ENCODE measurements at places on chromosomes 2 and 18.

DNA sequence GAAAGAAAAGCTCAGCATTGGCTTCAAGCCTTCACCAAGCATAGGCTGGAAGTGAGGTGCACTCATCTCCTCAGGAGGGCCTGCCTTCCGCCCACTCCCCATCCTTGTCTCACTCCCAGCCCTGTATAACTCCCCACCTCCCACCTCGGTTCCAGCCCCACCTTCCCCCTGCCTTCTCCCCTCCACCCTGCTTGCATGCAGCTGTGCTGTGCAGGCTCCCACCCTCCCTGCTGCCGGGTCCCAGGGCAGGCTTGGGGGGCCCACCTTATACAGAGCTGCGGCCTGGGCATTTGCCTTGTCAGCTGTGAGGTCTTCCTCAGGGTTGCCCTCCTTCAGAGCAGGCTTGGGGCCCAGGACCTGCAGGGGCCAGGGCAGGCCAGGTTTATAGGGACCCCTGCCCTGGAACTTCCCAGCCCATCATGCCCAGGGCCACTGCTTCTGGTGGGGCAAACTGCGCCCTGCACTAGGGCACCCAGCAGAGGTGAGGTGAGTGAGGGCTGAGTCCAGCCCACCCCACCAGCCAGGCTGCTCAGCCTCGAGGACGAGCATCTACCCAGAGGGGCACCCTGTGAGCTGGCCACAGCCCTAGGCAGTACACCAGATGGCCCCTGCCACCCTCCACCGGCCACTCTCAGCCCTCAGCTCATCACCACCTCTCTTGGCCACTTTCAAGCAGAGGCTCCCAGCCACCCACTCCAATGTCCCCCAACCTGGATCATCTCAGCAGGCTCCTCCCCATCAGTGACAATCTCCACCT is 11.6 kb downstream of the CAPG start:
- no peak for DNase-seq

GRCh38 chr2:158932131-158932645 is 36.3 kb upstream of the TANC1 start:
- DNase-seq = no peak

DNA sequence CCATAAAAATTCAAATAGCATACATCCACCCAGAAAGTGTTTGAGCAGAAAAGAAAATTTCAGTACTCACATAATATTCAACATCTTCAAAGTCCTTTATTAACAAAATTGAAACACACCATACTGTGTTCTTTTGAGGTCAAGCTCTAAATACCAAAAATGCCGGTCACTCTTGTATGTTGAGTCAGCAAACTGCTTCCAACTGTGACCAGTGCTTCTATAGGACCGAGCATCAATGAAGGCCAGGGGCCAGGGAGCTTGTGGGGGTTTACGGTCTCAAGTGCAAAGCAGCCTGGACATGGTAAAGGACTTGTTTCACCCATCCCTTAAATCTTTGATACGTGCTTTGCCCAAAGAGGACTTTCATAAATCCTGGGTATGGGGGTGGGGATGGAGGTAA is 112.7 kb upstream of the REV1 start:
- DNase-seq = no peak

- DNase-seq = no peak
These were observed 6.4 kb downstream of the TWIST2 start for GRCh38 chr2:238854246-238854645.

DNA sequence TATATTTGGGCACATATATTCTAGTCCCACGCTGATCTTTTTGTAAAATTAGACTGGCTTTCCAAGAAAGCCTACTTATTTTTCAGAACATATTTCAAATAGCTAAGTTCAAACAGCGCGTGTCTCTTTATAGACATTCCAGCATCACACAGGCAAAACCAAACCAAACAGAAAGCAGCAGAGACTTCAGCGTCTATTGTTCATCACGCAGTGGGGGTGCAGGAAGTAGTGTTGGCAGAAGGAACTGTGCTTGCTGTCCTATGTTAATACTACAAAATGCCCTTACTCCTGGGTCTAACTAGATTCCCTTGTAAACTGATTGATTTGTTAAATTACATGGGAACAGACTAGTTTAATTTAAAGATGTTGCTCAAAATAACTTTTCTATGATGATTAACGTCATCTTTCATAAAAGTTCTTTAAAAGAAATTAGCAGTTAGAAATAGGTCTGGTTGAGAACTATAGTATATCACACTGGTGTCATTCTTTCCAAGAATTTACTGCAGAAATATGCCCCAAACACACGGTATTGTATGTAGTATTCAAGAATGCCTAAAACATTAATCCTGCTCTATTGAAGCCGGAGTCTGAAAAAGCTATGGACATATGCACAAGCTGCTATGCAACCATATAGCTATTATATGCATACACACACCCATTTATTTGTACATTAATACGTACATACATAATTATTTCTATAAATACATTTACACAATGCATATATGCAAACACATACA is 436.3 kb downstream of the CBLN2 start:
- no peak for DNase-seq

GRCh38 chr18:2337552-2338141 is 233.7 kb downstream of the METTL4 start:
- peak; percentile 34 for DNase-seq

DNA sequence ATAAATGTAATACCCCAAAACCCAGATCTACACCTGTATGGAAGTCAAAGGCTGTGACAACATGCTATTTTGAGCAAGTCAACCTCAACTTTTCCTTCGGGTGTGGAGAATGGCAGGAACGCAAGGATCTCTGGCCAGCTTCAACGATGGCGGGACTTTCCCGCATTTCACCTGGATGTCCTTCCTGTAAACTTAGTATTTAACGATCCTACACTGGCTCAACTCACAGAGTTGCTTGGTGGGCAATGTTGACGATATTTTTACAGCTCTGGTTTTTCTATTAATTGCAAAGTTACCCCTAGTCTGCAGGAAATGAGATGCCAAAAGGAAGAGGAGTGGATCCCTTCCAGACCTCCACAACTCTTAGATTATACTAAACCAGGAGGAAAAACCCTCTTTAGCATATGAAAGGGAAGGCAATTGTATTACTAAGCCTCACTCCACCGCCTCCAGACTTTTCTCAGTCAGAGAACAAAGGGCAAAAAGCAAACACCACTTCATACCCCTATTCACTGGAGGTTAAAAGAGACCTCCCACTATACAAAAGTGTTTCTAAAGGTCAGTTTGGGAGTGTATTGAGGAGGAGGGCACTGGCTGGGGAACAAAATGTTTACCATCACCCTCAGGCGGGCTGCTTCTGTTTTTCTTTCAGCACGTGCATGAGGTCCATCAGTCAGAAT is 56.5 kb upstream of the ACVR1 start:
- no peak for DNase-seq

- DNase-seq = no peak
These were observed 43.0 kb downstream of the ANKRD36B start for GRCh38 chr2:97546711-97547110.

- DNase-seq = no peak
These were observed 1061.5 kb downstream of the CNTNAP5 start for GRCh38 chr2:125086313-125087184.

GRCh38 chr18:77676910-77677309 is 427.3 kb downstream of the GALR1 start:
- no peak for DNase-seq

GRCh38 chr18:40917056-40917455 is 1038.0 kb upstream of the PIK3C3 start:
- DNase-seq = no peak

DNA sequence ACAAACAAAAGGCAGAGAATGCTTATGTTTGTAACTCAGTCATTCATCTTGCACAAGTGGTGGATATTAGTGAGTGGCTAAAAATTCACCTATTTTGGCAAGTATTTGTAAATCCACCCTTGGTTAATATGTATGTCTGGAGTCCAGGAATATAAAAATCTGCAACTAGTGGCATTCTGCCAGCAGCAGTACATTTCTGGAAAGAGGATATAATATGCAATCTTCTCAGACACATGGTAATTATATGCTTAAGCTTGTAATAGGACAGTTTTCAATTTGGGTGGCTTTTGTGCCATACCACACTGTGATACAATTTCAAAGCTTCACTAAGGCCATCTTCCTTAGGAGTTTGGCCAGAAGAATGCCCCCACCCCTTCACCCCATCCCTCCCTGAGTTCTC is 693.3 kb downstream of the MBD2 start:
- DNase-seq = no peak

DNA sequence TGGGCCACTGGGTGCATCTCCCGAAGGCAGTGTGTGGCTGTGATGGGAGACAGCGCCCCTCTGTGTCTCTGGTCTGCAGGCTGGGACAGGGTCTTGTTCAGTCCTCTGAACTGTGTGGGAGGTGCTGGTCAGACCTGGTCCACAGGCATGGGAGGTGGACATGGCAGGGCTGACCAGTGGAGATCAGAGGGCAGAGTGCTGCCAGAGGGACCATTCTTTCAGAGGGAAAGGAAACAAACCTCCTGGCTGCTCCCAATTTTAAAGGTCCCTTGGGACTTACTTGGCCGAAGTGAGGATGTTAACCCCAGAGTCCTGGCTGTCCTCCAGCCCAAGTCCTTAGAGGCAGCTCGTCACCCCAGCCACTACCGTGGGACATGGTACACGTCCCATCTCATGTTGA is 4.0 kb downstream of the CAPN13 start:
- no peak for DNase-seq

GRCh38 chr2:201942531-201942930 is 91.1 kb upstream of the FZD7 start:
- DNase-seq = no peak

- no peak for DNase-seq
These were observed 44.8 kb downstream of the CAB39 start for GRCh38 chr2:230757476-230757875.

DNA sequence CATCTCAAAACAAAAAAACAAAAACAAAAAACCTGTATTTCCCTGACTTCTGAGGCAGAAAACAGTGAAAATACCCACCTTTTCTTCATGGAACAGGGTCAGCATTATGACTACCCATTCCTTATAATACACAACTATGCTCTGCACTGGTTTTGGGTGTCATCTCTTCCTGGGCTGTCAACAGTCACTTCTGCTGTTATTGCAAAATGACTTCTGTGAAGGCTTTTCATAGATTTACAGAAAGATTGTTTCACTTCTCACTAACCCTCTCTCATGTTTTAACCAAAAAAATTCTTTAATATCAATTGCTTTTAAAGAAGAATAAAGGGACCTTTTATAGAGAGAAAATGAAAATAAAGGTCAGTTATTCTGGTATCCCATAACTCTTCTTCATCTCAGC is 26.5 kb upstream of the PIK3C3 start:
- no peak for DNase-seq

GRCh38 chr2:73907840-73908452 is 15.1 kb downstream of the ACTG2 start:
- DNase-seq = peak; percentile 68

GRCh38 chr2:23207871-23208270 is 177.1 kb upstream of the KLHL29 start:
- DNase-seq = no peak

- no peak for DNase-seq
These were observed 337.2 kb downstream of the PAX3 start for GRCh38 chr2:221961561-221961960.

GRCh38 chr2:25517701-25518100 is 155.7 kb downstream of the DTNB start:
- no peak for DNase-seq

GRCh38 chr2:57429831-57430230 is 616.8 kb upstream of the VRK2 start:
- no peak for DNase-seq

- no peak for DNase-seq
These were observed 150.8 kb downstream of the PXDN start for GRCh38 chr2:1593371-1594122.

DNA sequence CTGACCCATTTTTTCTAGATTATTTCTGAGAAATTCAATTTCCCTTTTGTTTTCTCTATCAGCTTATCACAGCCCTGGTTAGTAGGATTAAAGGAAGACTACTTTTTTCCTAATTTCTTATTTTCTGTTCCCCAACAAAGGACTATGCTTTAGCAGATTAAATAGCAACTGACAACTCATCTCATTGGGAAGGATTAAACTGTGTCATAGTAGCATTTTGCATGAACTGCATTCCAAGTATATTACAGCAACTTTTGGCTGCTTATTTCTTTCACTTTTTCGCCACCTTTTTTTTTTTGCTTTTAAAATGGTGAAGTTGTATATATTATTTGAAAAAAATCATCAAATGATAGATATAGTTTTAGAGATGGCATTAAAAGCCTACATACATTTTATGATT is 570.3 kb downstream of the FBXO15 start:
- no peak for DNase-seq

GRCh38 chr2:20446917-20447436 is at the start of gene RHOB:
TSS of gene RHOB (plus strand) at chr2:20447074. CDS start at chr2:20447466, 392 bp downstream.
- peak; percentile 90 for DNase-seq

DNA sequence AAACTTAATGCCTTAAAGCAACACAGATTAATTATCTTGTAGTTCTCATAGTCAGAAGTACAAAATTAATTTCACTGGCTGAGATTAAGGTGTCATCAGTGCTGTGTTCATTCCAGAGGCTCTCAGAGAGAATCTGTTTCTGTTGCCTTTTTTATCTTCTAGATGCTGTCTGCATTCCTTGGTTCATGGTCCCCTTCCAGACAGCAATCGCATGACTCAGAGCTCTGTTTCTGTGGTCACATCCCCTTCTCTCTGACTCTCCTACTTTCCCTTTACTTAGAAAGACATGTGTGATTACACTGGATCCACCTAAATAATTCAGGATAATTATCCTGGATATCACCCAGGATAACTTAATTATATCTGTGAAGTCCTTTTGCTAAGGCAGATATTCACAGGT is 148.6 kb downstream of the MAIP1 start:
- DNase-seq = no peak

GRCh38 chr2:74856004-74856578 is 22.2 kb downstream of the HK2 start:
- DNase-seq = no peak

DNA sequence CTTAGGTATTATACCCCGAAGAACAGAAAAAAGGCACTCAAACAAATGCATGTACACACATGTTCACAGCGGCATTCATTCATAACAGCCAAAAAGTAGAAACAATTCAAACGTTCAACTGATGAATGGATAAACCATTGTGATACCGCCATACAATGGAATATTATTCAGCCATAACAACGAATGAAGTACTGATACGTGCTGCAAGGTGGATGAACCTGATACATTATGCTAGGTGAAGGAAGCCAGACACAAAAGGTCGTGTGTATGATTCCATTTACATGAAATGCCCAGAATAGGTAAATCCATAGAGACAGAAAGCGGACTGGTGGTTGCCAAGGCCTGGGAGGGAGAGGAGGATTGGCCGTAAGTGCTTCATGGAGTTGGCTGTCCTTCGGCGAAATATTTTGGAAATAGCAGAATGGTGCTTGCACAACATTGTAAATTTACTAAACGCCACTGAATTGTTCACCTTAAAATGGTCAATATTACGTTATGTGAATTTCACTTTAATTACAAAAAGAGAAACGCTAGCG is 750 bp upstream of the RMP24 start:
- peak; percentile 45 for DNase-seq
